AML-193 (cell line): ENCODE measurements at places on chromosomes 12 and 14.

- DNase-seq: peak; percentile 64
Observed at GRCh38 chr12:47276621-47277309, 197.0 kb upstream of the AMIGO2 start.

- DNase-seq: no peak
Observed at GRCh38 chr12:71164568-71165197, 6.9 kb upstream of the TSPAN8 start.

DNA sequence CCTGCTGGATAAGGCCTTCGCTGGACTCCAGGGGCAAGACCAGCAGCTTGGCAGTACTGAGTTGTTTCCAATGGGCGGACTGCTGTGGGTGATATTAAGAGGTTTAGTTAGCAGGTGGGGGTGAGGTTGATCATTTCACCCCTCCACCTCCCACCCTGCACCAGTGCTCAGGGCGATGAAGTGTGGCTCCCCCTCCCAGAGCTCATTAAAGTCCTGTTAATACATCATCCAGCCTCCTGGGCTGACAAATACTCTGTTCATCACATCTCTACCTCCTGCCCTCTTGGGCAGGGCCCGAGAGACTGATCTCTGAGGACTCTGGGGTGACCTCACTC, 2.4 kb upstream of the FIGNL2 start:
- no peak for DNase-seq

- DNase-seq: no peak
Observed at GRCh38 chr14:101221549-101222160, 318.1 kb upstream of the RTL1 start.

- peak; percentile 80 for DNase-seq
Observed at GRCh38 chr12:1093166-1093751, 102.2 kb downstream of the ERC1 start.

GRCh38 chr14:99564256-99564925, 39.6 kb downstream of the CCDC85C start:
- no peak for DNase-seq

DNA sequence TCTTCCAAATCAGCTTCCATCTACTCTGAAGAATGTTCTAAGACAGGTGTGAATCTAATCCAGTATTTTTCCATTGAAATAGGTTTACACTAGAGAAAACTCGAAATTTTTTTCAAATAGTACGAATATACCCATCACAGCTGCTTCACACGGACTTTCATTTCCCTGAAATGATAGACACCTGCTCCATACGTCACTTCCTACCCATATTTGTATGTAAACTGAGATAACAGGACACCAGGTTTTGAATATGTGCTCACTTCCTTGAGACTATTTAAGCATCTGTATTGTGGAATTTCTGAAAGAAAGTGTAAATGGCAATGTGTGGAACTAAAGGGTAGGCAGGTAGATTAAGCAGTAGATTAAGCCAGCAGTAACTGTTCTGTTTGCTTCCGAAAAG, 13.4 kb upstream of the ITPR2 start:
- no peak for DNase-seq

DNA sequence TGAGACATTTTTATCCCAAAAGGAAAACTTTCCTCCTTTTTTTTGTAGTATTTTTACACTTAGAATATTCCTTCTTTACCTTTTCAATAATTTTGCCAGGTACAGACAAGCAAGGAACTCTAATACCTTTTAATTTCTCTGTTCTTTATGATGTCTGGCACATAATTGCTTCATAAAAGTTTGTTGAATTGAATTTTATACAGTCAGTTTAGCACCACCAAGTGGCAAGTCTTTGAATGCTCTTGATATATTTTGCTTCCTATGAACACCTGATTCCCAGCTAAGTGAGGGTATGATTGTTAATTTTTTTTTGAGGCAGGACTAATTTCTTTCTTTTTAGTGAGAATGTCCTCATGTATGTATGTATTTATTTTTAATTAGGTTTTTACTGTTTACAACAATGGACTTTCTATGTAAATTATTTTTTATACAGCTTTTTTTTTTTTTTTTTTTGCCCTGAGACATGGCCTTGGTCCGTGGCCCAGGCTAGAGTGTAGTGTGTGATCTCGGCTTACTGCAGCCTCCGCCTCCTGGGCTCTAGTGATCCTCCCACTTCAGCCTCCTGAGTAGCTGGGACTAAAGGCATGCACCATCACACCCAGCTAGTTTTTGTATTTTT, 6.9 kb downstream of the TBC1D15 start:
- DNase-seq: peak; percentile 46

DNA sequence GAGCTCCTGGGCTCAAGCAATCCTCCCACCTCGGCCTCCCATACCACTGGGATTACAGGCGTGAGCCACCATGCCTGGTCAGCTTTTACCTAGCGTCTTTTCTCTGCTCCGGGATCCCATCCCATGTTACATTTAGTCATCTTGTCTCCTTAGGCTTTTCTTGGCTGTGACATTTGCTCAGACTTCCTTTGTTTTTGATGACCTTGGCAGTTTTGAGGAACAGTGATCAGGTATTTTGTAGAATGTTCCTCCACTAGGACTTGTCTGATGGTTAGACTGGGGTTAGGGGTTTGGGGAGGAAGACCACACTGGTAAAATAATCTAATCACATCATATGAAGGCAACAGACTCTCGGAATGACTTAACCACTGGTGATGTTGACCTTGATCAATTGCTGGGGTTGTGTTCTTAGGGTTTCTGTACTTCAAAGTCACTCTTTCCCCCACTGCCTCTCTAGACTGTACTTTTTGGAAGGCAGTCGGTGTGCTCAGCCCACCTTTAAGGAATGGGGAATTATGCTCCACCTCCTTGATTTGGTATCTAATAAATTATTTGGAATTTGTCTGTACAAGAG, 48.4 kb downstream of the RIN3 start:
- no peak for DNase-seq

GRCh38 chr12:7602277-7602676, 63.4 kb downstream of the APOBEC1 start:
- no peak for DNase-seq

DNA sequence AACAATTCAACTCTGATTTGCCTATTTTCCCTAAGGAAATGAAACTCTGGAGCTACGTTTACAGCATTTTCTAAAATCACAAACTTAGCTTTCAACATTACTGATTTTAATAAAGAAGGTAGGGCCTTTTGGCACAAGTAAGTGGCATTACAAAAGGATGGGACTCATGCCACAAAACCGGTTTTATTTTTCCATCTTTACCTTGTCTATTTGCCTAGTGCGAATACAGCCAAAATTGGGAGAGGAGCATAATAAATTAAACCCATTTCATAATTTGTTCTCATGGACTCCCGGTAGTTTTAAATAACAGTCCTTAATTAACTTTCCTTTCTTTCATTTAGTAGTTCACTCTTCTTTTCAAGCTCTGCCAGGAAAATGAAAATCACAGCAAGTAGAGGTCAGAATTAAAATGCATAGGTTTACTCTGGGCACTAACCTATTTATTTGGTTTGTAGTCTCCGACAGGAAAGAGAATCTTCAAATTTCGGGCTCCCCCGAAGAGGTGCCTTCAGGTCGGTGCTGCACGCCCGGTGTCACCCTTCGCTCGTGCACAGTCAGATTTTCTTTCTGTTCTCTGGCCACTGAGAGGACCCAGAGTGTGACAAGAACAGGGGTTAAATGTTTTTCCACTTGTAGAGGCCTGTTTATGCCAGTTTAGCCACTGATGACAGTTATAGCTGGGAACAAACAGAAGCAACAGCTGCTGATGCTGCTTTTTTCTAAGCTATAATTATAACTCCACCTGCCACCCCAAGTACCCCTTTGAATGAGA, at the start of gene BEST3:
TSS of gene BEST3 (minus strand) at position 535 of the 772 bp plus-strand sequence. CDS start 1,505 bp downstream, outside the sequence.
- DNase-seq: no peak

DNA sequence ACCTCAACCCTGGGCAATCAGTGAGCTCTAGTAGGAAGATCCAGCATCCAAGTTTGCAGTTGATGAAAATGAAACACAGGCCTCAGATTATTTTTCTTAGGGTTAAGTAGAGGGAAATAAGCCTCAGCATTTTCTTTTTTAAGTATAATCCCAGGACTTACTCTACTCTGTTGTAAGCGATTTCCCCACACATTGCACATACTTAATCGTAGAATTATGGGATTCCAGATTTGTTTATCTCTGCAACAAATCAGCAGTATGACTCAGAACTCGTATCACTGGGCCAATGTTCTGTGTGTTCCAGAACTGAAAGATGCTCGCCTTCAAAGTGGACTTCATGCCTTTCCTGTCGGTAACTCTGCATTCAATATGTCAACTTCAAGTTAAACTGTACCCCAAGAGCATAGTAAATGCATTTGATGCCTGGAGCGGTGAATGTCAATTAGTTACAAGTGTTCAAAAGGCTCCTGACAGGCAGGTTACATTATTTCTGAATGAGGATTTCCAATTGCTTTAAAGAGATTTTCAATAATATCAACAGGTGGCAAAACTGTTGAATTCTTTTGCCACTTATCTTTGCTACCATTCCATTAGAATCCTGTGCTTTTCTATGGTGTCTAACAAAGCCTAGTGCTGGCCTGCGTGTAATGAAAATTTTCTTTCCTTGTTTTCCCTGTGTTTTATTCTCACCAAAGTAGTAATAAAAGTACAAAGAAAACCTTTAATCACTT, 323.8 kb upstream of the SYT1 start:
- DNase-seq: no peak

DNA sequence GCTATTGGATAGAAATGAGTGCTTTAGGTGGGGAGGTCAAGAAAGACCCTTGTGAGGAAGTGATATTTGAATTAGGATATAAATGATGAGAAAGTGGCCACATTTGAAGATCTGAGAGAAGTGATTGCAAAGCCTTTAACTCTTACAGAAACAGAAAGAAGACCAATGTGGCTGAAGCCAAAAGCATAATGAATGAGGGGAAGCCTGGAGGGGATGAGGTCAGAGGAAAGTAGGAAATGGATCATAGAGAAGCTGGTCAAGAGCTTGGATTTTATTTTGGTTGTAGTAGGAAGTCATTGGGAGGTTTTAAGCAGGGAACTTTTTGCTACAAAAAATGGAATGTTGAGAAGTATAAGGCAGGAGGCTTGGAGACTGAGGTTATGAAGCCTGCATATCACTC, 3.5 kb upstream of the GYS2 start:
- DNase-seq: no peak

DNA sequence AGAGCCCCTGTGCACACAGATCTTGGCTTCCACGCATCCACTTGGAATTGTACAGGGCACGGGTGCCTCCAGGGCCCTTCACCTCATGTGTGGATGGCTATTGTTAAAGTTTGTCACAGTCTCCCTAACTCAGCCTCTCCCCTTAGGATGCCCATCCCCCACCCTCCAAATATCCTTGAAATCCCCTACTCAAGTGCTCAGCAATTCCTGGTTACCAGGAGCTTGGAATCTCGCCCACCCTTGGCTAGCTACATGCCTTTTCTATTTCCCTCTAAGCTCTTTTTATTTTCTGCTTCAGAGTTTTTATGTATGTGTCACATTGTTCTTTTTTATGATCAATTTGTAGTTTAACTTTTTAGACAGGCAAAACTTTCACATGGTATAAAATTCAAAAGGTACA, 13.0 kb upstream of the NR1H4 start:
- no peak for DNase-seq

- DNase-seq: no peak
Observed at GRCh38 chr14:91420686-91421085, 3.1 kb upstream of the CCDC88C start.

DNA sequence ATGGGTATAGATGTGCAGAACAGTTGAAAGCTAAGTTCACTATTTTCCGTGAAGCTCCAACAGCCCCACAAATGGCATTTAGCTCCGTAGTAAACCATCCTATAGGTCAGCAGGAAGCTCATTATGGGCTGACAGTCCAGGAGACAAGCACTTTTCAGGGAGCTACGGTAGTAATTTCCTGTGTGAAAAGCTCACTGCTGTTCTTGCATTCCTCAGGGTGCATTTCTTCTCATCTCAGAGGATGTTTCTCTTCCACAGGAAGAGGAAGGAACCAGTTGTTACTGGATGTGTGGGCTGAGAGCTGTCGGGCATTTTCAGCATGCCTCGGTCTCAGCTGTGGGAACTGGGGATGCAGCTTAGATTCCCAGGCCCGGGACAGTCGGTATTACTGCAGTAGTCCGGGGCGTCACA, 72.8 kb downstream of the GALNT4 start:
- no peak for DNase-seq

DNA sequence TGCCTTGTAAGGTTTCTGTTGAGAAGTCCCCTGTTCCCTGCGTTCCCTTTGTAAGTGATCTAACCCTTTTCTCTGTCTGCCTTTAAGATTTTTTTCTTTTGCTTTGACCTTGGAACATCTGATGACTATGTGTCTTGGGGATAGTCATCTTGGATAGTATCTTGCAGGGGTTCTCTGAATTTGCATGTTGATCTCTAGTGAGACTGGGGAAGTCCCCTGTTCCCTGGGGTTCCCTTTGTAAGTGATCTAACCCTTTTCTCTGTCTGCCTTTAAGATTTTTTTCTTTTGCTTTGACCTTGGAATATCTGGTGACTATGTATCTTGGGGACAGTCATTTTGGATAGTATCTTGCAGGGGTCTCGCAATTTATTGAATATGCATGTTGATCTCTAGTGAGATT, 38.2 kb upstream of the TMX1 start:
- DNase-seq: no peak

DNA sequence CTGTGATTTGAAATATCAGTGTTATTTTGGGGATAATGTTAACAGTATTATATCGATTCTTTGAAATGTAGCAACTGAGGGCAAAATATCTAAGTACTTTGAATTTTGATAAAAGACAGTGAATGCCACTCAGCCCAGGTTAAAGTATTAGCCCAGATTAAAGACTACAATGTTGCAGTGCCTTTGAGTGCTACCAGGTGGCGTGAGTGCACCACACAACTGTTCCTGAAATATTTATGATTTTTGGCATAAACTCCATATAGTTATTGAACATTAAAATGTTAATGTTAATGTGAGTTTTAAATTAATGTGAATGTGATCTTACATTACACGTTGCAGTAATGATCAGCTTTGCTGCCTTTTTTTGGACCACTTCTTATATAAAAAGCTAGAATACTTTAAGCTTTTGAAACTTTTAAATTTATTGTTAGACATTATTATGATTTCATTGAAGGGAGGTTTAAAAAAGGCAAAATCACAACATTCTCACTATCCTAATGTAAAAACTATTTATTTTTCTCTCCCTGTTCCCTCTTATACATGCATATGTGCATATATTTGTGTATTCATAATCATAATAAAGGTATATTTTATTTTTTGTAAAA, 22.5 kb downstream of the MRPS35 start:
- DNase-seq: peak; percentile 30

DNA sequence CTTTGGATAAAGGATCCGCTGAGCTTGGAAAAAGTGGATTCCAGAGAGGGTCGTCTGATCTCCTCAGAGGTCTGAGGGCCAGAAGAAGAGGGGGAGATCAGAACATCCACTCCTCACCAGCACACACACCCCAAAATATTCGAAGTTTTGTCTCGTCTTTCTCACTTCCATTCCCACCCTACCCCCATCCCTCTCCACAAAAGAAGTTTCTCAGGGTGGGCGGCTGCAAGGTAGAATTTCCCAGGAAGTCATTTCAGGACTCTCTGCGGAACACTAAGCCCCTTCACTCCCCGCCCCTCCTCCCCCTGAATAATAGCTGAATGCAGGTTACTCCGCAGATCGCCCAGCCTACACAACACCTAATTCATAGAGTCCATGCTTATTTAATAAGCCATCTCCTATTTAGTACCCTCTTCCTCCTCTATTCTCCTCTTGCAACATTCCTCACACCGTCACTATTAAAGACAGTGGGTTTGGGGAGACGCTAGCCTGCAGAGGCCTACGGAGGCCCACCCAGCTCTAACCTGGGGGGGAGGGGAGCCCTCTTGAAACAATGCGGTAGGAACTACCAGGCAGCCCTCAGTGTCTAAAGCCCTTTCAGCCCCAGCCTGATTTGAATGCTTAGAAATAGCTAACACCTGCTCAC, 649 bp upstream of the SALL2 start:
- no peak for DNase-seq
